ENCODE measurements at places on chromosomes 16 and 17.
A peak's percentile ranks its signal among the peaks of the same experiment; 100 is the strongest.

DNA sequence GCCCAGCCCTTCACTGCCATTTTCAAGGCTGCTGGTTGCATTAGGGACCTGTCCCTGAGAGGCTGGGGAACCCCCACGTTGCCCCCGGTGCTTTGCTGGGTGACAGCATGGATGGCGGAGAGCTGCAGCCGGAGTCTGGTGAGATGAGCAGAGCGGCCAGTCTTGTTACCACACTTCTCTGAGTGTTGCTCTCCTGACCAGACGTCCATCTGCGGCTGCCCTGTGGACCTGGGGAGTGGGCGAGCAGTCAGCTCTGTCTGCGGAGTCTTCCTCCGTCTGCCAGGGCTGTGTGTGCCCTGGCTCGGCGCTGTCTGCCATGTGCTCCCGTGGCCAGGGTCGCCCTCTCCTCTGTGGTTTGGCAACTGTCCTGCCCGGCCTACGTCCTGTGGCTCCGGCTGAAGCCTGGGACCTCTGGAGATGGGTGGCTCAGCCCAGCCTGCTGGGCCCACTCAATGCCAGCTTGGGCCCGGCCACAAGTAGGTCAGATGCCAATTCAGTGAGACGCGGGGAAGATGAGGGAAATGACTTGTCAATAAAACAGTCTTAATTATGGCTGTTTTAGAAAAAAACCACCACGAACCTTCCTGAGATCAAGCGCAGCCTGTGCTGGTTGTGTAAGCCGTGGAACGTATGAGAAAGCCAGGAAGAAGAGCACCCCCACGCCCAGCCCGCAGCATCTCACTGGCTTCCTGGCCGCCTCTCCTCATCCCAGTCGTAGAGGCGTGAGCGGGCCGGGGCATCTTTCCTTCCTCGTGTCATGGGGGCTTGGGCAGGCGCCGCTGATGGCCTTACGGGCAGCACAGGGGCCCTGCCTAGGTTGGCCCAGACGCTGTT, 7.9 kb downstream of the KCTD5 start:
- no peak for DNase-seq

- DNase-seq: peak; percentile 19
Measured at GRCh38 chr17:64781014-64781756, 119.1 kb upstream of the SMURF2 start.

GRCh38 chr16:78563905-78564304, 464.5 kb downstream of the WWOX start:
- DNase-seq: peak; percentile 15

- no peak for DNase-seq
Measured at GRCh38 chr17:63766754-63767153, 6.6 kb downstream of the CCDC47 start.

DNA sequence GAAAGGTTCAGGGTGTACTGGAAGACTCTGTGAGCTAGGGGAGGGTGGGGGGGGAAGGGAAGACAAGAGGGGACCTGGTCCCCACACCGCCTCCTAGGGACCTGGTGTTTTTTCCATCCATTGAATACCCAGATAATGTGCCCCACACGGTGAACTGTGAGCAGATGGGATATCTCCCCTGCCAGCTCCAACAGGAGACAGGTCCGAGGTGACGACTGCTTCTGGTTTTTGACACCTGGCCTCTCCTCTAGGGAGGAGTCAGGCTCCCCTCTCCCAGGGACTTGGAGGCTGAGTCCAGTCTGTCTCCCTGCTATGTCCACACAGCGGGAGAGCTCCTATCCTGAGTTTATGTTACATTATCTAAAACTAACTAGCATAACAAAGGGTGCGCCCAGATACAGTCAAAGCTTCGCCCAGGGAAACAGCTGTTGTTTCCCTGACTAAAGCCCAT, 1.8 kb downstream of the MARVELD3 start:
- no peak for DNase-seq

DNA sequence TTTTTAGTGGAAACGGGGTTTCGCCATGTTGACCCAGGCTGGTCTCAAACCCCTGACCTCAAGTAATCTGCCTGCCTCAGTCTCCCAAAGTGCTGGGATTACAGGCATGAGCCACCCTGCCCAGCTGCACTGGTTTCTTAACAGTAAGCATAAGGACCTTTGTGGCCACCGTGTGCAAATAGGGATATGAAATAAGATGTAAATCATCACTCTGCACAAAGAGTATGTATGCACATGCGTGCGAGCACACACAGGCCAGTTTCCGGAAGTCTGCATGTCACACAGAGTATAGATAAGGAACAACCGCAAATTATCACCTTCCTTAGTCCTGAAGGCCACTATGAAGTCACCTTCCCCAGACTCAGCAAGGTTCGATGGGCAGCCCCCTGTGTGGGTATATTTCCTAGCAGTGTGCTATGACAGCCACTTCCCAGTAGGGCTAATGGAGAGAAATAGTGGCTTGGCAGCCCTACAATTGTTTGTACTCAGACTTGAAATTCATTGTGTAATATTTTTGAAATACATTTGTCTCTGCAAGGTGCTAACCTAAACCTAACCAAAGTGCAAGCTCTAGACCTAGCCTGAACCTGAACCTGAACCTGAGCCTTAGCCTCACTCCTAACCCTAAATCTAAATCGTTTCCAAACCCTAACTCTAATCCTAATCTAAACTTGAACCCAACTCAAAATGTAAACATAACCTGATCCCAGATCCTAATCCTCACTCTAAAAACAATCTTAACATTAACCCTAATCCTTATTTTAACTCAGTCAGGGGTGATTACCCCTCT, 48.4 kb upstream of the SKAP1 start:
- DNase-seq: no peak
